ENCODE measurements at places on chromosomes 1 and 21.

DNA sequence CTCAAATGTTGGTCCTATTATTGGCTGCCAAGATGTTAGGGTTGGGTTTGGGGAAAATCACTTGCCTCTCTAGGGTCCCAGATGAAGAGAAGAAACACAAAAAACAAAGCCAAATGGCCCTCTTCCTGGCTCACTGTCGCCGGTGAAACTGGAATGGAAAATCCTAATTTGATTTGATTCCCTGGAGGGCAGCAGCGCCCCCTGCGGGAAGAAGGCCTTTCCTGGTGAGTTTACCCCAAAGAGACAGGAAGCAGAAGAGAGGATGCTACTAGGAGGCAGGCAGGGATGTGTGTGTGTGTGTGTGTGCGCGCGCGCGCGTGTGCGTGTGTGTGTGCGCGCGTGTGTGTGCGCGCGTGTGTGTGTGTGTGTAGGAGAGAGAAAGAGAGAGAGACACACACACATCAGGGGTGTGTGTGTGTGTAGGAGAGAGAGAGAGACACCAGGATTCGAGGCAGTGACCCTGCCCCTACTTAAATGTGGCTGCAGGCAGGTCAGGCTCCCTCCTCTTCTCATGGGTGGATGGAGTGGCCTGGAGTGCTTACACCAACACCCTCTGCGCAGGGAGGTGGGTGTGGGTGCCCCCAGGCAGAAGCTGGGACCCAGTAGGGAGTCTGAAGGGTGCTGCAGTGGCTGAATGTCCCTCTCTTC is 3.1 kb upstream of the SELENON start:
- DNase-seq: peak; percentile 70

DNA sequence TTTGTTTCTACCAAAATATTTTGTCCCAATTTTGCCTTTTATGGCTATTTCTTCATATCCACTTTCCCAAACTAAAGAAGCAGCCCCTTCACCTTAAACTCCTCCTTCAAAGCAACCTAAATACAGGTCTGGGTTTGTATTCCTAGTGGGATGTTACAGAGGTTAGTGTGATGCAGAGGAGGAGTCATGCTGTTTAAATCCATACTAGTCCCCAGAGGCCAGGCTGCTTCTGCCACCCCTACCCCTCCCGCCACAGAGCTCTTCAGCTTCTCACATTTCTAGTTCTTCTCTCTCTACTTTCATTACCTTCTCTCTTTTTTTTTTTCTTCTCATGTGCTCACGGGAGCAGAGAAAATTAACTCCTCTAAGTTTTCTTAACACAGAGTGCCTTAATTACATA is 29.3 kb downstream of the SELL start:
- no peak for DNase-seq

DNA sequence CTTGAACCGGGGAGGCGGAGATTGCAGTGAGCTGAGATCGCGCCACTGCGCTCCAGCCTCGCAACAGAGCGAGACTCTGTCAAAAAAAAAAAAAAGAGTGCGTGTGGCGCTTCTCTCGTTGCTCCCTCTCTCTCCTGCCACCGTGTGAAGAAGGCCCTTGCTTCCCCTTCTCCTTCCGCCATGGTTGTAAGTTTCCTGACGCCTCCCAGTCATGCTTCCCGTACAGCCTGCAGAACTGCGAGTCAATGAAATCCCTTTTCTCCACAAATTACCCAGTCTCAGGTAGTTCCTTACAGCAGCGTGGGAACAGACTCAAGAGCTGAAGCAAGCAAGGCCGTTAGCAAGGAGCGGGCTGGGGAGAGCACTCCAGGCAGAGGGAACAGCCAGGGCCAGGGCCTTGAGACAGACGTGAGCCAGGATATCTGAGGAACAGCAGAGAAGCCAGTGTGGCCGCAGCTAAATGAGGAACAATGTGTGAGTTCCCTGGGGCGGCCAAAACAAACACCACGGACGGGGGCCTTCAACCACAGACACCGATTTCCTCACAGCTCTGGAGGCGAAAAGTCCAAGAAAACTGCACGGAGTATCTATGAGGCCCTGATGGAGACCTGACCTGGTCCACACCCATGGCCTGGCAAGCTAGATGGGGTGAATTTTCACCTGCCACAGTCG is 54.2 kb upstream of the ETS2 start:
- DNase-seq: no peak

GRCh38 chr1:204041803-204042505 is 31.0 kb upstream of the SOX13 start:
- no peak for DNase-seq

- no peak for DNase-seq
Observed at GRCh38 chr1:7616953-7617352, 154.1 kb upstream of the VAMP3 start.

GRCh38 chr1:96465441-96465840 is 256.1 kb upstream of the PTBP2 start:
- DNase-seq: no peak

- DNase-seq: peak; percentile 46
Observed at GRCh38 chr1:227372726-227373130, 54.4 kb upstream of the CDC42BPA start.

- DNase-seq: no peak
Observed at GRCh38 chr1:204227351-204227750, 13.6 kb upstream of the GOLT1A start.

DNA sequence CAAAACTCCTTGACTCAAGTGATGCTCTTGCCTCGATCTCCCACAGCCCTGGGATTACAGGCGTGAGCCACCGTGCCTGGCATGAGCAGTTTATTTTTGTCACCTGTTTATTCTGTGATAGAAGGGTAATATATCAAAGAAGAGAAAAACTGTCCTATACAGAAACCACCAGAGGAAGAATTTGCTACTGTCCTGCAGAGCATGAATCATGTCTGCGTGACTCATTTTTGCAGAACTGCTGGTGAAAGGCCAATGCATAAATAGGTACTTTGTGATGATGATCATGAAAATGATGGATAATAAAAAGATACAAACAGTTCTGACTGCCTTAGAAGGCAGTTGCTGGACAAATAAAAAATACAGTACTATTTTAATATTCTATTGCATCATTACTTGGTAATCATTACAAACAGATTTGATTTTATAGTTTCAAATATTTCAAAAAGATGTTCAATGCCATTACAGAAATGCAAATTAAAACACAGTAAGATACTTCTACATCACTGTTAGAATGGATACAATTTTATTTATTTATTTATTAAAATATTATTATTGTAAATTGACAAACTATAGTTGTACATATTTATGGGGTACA is 26.5 kb downstream of the RIPPLY3 start:
- DNase-seq: peak; percentile 55

GRCh38 chr1:154446292-154446691 is 41.1 kb downstream of the IL6R start:
- DNase-seq: no peak

DNA sequence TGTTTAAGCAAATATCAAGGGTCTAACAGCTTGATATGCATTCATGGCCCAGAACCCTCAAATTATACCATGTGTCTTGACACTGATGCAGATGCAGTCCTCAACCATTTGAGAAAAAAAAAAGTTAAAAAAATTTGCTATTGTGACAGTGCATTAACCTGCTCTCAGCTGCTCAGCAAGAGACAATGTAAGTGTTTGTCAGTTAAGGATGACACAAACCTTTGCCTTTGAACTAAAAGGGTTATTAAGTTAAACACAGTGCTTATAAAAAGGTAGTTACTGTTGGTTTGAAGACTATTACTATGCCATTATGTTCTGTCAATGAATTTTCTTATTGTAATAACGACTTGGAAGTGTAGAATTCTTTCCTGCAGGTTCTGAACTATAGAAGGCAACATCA is 655.6 kb upstream of the NEGR1 start:
- no peak for DNase-seq

GRCh38 chr1:42817976-42818375 is 779 bp upstream of the SVBP start:
- DNase-seq: no peak

GRCh38 chr1:31453384-31454079 is 40.5 kb downstream of the SERINC2 start:
- no peak for DNase-seq

DNA sequence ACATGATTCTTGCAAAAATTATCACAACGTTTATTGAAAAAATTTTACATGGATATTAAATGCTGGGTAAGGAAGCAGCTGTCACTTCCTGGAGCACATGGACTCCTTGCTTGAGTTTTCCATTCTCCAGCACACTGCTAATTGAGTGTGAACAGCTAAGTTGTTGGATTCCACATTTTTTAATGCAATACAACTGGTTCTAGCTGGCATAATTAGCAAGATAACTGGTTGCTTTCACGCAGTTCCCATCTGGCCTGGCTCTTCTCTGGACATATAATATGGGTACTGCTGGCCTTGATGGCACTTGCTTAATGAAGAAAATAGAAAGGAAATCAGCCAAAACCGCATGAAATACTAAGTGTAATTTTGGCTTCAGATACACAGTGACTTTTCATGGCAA is 26.6 kb downstream of the RGS21 start:
- no peak for DNase-seq
